Upper lobe of left lung (tissue), 6 donors: ENCODE measurements at places on chromosomes 13 and 19. TPM values are rescaled to one million over a fixed set of nuclear protein-coding genes. Genes with fewer than 3 reads are reported as not detected.

ZNF728 gene
- total RNA-seq, result 0.23 TPM

CEACAM7 gene
- 0.27 TPM for total RNA-seq

ZNF610 gene
- total RNA-seq, result 5.3 TPM

ZNF317 gene
- 25.5 TPM for total RNA-seq

DNA sequence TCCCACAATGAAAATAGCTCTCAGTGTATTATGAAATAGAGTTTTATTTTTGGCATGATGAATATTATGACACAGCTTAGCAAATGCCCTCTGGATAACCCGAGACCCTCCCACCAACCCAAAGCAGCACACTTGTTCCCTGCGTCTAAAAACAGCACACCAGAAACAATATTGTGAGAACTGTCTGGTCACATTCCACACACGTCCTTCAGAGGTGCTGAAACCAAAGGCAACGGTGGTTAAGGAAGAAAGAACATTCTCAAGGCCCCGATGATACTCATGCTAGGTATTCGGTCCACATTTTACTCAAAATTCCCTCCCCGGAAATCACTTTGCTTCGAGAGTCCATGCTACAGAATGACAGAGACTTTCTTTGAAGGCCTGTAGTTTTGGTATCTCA lies 156.7 kb downstream of the SLC7A1 start:
- H3K27me3 ChIP-seq, result no peaks in the 10 kb centered on the region
- DNase-seq, result no peak
- H3K36me3 ChIP-seq, result no peaks in the 10 kb centered on the region
- H3K4me1 ChIP-seq, result no peaks in the 10 kb centered on the region
- H3K4me3 ChIP-seq, result no peak overlapping the region

DNA sequence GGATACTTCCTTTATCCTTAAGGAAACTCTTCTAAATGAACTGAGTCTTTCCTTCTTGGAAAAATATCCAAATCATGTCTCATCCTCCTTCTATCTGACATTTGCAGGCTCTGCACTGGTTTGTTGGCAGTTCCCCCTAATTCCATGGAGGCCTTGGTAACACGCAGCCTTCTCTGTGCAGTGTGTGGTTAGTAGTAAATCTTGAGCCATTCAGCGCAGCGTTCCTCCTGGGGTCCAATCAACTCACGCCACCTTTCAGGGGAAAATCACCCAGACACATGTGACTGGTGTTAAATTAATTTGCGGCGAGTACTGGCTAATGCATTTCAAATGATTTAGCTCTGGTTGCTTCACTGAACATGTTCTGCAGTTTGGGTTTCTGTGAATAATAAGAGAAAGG lies 21.0 kb upstream of the CBY2 start:
- H3K27ac ChIP-seq, result no peak overlapping the region
- H3K36me3 ChIP-seq, result no peaks in the 10 kb centered on the region
- no peaks in the 10 kb centered on the region for H3K4me1 ChIP-seq

DNA sequence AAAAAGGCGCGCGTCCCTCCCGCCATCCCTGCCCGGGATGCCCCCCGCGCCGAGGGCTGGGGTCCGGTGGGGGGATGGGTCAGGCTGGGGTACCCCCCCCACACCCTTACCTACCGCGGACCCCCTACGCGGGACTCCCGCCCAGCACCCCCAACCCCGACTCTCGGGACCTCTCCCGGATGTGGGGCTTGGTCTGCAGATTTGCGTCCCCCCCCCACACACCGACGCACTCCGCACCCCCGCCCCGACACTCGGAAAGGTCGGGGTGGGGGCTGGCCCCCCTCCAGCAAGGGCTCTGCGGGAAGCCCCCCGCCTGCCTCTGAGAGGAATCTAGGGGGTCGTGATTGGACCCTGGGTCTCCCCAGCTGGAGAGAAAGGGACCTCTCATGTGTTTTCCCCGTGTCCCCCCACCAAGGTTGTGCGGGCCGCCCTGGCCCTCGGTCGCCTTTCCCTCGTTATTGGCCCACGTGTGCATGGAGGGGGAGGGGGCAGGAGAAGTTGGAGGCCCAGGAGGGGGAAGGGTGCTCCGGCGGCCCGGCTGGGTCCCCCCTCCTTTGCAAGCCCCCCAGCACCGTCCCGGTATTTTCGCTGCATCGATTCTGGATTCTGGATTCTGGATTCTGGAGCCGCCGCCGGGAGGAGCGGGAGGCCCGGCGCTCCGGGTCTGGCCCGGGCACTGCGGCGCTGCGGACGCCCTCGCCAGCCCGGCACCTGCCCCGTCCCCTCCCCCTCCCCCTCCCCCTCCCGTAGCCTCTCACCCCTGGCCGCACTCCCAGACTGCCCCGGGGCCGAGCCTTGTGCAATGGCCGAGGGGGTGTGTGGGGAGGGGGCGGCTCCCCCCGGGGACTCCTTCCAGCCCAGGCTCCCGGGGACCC lies 607 bp downstream of the NFIC start:
- no peaks in the 10 kb centered on the region for H3K27me3 ChIP-seq
- peak overlapping the region; percentile 99 for H3K27ac ChIP-seq
- DNase-seq, result peak; percentile 62
- peak overlapping the region; percentile 92 for H3K4me3 ChIP-seq

DNA sequence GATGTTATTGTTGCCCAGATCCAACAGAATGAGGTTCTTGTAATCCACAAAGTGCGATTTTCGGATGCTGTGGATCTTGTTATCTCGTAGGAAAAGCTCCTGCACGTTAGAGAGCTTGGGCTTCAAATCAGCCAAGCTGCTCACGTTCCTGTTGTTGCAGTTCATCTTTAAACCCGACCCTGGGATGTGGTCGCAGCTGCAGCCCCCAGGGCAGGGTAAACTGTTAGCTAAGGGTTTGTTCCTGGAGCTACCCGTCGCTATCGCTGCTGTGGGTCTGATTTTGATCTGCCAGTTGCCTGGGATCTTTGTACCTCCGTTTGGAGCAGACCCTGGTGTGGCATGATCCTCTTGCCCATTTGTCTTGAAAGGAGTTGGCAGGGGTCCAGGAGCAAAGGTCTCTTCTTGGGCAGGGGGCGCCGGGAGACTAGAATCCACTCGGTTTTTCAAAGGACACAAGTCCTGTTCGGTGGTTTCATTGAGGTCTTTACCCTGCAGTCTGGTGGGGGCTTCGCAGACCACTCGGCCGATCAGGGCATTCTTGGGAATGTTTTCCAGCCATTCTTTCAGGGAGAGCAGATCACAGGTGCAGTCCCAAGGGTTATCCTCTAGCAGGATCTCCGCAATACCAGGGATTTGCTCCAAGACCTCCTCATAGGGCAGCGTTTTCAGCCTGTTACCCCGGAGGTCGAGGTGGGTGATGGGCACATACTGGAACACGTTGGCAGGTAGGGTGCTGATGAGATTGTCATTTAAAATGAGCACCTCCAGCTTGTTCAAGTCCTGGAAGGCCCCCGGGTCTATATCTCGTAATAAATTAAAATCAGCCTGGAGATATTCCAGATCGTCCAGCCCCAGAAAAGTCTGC lies 1.8 kb downstream of the SLITRK1 start:
- no peaks in the 10 kb centered on the region for H3K27me3 ChIP-seq
- no peak for DNase-seq
- H3K36me3 ChIP-seq, result no peaks in the 10 kb centered on the region
- no peaks in the 10 kb centered on the region for H3K4me1 ChIP-seq
- no peak overlapping the region for H3K4me3 ChIP-seq

- no peaks in the 10 kb centered on the region for H3K36me3 ChIP-seq
- peaks cover 4% of the 10 kb centered on the region for H3K4me1 ChIP-seq
- H3K27me3 ChIP-seq, result no peaks in the 10 kb centered on the region
- no peak overlapping the region for H3K4me3 ChIP-seq
- DNase-seq, result no peak
Measured at GRCh38 chr19:51456541-51457290, 1.5 kb downstream of the SIGLEC8 start.

- H3K27ac ChIP-seq, result peak overlapping the region; percentile 86
- no peaks in the 10 kb centered on the region for H3K27me3 ChIP-seq
- H3K36me3 ChIP-seq, result no peaks in the 10 kb centered on the region
- H3K4me1 ChIP-seq, result peaks cover 22% of the 10 kb centered on the region
- H3K4me3 ChIP-seq, result no peak overlapping the region
- DNase-seq, result no peak
Measured at GRCh38 chr19:2014131-2014571, 1.4 kb downstream of the BTBD2 start.

GRCh38 chr13:50226515-50227155 lies 211.4 kb downstream of the KCNRG start:
- no peak for DNase-seq
- no peaks in the 10 kb centered on the region for H3K36me3 ChIP-seq
- H3K4me3 ChIP-seq, result no peak overlapping the region
- H3K4me1 ChIP-seq, result peaks cover 10% of the 10 kb centered on the region
- H3K27ac ChIP-seq, result no peak overlapping the region
- no peaks in the 10 kb centered on the region for H3K27me3 ChIP-seq

DNA sequence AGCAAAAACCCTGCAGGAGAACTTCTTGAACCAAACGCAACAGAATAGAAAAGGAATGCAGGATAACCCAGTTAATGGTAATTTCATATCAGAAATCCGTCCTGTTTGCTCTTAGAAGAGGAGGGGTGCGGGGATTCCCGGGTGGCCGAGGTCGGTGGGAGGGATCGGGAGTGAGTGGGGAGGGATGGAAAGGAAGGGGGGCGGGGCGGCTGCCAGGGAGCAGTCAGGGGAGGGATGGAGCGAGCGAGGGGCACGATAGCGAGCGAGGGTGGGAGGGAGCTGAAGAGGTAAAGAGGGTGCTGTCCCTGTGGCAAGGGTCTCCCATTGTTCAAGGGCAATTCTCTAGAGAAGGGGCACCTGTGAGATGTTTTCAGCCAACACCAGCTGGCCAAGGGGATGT lies 26.5 kb downstream of the CD177 start:
- no peaks in the 10 kb centered on the region for H3K36me3 ChIP-seq
- H3K27ac ChIP-seq, result no peak overlapping the region
- H3K4me3 ChIP-seq, result no peak overlapping the region
- no peak for DNase-seq

DNA sequence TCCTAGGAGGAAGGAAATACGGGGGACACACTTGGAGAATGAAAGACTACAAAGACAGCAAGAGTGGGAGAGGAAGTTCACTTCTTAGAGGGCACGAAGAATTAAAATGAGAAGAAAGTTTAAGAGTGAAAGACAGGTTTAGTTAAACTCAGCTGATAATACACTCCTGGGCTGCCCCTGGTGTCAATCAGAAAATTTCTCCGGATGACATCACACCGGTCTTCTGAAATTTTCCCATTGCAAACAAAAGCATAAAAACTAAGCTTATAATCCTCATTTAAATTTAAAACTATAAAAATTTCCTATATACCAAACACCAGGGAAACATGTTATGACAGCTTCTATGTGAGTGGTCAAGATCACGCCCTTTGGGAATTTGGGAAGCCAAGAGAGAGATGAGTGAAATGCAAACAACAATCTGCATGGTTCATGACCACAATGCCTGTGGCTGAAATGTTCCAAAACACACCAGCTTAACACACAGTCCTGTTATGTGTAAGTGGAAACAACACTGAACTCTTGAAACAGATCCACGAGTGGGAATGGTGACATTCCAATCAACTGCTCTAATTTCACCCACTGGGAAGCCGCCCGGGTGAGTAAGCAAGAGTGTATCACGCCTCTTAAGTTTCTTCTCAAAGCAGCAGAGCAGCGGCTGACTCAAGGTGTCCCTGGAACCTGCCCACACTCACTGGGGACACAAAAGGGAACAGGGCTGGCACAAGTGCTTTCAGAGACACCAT lies 49.0 kb downstream of the BRD4 start:
- H3K36me3 ChIP-seq, result no peaks in the 10 kb centered on the region
- peak overlapping the region; percentile 32 for H3K27ac ChIP-seq
- DNase-seq, result no peak
- H3K4me1 ChIP-seq, result peaks cover 98% of the 10 kb centered on the region

- no peaks in the 10 kb centered on the region for H3K36me3 ChIP-seq
- H3K4me3 ChIP-seq, result no peak overlapping the region
- no peak overlapping the region for H3K27ac ChIP-seq
- H3K4me1 ChIP-seq, result peaks cover 6% of the 10 kb centered on the region
- no peaks in the 10 kb centered on the region for H3K27me3 ChIP-seq
Measured at GRCh38 chr13:31997641-31998040, 33.9 kb upstream of the FRY start.

- no peak for DNase-seq
- peaks cover 10% of the 10 kb centered on the region for H3K36me3 ChIP-seq
- H3K27ac ChIP-seq, result peak overlapping the region; percentile 56
- no peak overlapping the region for H3K4me3 ChIP-seq
- H3K4me1 ChIP-seq, result peaks cover 17% of the 10 kb centered on the region
- H3K27me3 ChIP-seq, result no peaks in the 10 kb centered on the region
Measured at GRCh38 chr13:106496072-106496997, 39.1 kb downstream of the EFNB2 start.

DNA sequence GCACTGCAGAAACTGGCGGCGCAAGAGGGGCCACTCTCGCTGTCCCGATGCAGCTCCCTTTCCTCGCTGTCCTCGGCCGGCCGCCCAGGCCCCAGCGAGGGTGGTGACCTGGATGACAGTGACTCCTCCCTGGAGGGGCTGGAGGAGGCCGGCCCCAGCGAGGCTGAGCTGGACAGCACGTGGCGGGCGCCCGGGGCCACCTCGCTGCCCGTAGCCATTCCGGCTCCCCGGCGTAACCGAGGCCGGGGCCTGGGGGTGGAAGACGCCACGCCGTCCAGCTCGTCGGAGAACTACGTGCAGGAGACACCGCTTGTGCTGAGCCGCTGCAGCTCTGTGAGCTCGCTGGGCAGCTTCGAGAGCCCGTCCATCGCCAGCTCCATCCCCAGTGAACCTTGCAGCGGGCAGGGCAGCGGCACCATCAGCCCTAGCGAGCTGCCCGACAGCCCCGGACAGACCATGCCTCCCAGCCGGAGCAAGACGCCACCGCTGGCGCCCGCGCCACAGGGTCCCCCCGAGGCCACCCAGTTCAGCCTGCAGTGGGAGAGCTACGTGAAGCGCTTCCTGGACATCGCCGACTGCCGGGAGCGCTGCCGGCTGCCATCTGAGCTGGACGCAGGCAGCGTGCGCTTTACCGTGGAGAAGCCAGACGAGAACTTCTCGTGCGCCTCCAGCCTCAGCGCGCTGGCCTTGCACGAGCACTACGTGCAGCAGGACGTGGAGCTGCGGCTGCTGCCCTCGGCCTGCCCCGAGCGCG lies 12.4 kb downstream of the C19orf25 start:
- peaks cover 61% of the 10 kb centered on the region for H3K4me1 ChIP-seq
- no peaks in the 10 kb centered on the region for H3K36me3 ChIP-seq
- no peak overlapping the region for H3K4me3 ChIP-seq
- no peak for DNase-seq

DNA sequence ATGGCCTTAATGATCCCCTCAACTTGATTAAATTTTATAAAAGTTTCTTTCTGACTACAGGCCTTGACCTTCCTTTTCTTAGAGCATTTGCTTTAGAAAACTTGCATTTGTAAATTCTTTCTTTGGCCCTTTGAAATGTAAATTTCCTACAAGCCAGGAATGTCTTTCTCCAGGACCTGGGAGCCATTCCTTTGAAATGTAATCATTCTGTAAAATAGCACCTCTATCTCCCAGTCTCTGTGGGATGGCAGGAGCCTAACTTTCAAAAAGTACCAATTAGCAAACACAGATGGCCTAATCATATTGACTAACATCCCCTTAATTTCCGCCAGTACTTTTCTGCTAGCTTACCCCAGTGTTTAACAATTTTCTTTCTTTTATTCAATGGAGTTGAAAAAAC lies 1394.2 kb upstream of the ATXN8OS start:
- H3K4me1 ChIP-seq, result no peaks in the 10 kb centered on the region
- H3K27me3 ChIP-seq, result no peaks in the 10 kb centered on the region
- no peak overlapping the region for H3K27ac ChIP-seq
- H3K36me3 ChIP-seq, result no peaks in the 10 kb centered on the region
